A549 treated with Hydrocortisone at 1 μM for 4 hours (cell line): ENCODE measurements at places on chromosomes 5 and 9. TPM values are rescaled to one million over a fixed set of nuclear protein-coding genes. Genes with fewer than 3 reads are reported as not detected.

HSD17B3 gene
- 0.20 TPM in 2 of 5 replicates, not detected in the others for total RNA-seq

MSX2 gene
- 3.1 to 5.0 TPM (median 4.3 TPM) in 5 replicates for total RNA-seq

NDST1 gene
- 50.1 to 68.1 TPM (median 60.2 TPM) in 5 replicates for total RNA-seq

ANKRD18A gene
- 8.1 to 12.4 TPM (median 9.1 TPM) in 5 replicates for total RNA-seq

HTR4 gene
- not detected in 5 replicates for total RNA-seq
